SIG-M5 (cell line): ENCODE measurements at places on chromosomes 1 and 21.

GRCh38 chr1:29237129-29237821 lies 953 bp downstream of the PTPRU start:
- no peak for DNase-seq

GRCh38 chr1:170146720-170147263 lies 1.0 kb downstream of the NTMT2 start:
- no peak for DNase-seq

DNA sequence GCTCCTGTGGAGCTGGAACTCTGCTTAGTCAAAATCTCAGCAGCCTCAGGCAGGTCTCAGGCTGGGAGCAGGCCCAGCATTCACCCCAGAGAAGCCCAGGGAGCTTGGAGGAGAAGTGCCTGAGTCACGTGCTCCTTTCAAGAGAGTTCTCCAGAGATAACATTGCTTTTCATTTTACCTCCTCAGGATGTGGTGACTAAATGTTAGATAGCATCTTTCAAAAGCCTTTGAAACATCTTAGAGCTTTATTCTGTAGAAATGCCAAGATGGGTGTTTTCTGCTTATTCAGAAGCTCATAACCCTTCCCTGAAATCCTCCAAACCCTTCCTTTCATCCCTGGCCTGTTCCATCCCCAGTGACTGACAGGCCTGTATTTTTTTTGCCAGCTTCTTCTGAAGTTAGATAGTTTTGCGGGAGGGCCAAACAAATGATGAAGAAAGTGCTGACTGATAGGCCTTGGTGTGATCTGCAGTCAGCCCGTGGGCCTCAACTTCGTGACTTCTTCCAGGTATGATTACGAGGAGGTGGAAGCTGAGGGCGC lies 58.0 kb downstream of the PGM1 start:
- DNase-seq: no peak

GRCh38 chr1:172178886-172179285 lies 241.6 kb upstream of the C1orf105 start:
- no peak for DNase-seq

DNA sequence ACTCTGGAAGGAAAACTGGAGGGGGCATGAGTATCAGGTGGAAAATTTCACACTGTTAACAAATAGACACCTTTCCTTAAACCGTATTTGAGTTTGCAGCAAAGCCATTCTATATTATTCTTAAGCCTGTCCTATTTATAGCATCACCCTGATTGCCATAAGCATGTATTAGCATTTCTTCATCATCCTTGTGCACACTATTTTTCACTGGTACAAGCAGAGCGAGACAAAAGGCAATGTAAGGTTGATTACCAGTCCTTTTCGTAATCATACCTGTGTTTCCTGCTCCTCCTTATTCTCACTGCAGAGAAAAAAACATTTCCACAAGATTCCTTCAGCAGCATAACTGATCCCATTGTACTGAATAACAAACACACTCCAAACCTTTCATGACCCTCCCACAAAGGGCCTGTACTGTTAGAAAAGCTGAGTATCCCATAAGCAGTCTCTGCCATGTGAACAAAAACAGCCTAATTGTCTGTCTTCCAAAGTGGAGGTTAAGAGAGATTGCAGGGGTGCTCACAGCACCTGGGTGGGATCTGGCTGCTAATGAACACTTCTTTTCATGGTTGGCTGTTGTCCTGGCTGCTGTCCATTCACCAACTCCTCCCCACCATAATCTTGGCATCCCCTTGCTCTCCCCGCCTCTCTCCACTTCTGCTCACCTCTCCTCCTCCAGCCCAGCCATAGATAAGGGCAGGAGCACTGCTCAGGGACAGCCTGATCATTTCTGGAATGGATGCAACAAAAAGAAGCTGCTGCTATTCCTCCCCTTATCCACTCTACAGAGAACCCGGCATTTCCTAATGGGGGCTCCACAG lies 30.4 kb downstream of the VTCN1 start:
- DNase-seq: no peak

- DNase-seq: no peak
Measured at GRCh38 chr21:45535341-45536081, 6.7 kb downstream of the SLC19A1 start.
